ENCODE measurements at places on chromosomes 16 and 17. TPM values are rescaled to one million over a fixed set of nuclear protein-coding genes. Genes with fewer than 3 reads are reported as not detected.

Gene KRT20
- total RNA-seq = 0.17 TPM

Gene DHRS7C
- not detected for total RNA-seq

Gene TAC4
- total RNA-seq = not detected

Gene SNAI3
- not detected for total RNA-seq

Gene METRNL
- 21.0 TPM for total RNA-seq

Gene GJC1
- total RNA-seq = 33.3 TPM

Gene RHBDL1
- total RNA-seq = 1.1 TPM

Gene CHST5
- 0.03 TPM for total RNA-seq

Gene SYCE1L
- 8.2 TPM for total RNA-seq

Gene C17orf67
- total RNA-seq = 2.4 TPM

Gene PRDM7
- total RNA-seq = not detected

Gene MC1R
- total RNA-seq = 7.3 TPM

Gene SLC47A1
- 23.8 TPM for total RNA-seq

Gene C17orf113
- total RNA-seq = 0.57 TPM

Gene ASB16
- total RNA-seq = not detected

Gene TNP2
- total RNA-seq = not detected

Gene MPO
- total RNA-seq = not detected

Gene CA10
- not detected for total RNA-seq

All from A549 treated with CpdA at 1 μM for 4 hours (cell line).